ENCODE measurements at places on chromosomes 13 and 19. TPM values are rescaled to one million over a fixed set of nuclear protein-coding genes. Genes with fewer than 3 reads are reported as not detected.
A peak's percentile ranks its signal among the peaks of the same experiment; 100 is the strongest.

Gene EPSTI1
- total RNA-seq, result 11.4 TPM

Gene PLIN5
- total RNA-seq, result not detected

DNA sequence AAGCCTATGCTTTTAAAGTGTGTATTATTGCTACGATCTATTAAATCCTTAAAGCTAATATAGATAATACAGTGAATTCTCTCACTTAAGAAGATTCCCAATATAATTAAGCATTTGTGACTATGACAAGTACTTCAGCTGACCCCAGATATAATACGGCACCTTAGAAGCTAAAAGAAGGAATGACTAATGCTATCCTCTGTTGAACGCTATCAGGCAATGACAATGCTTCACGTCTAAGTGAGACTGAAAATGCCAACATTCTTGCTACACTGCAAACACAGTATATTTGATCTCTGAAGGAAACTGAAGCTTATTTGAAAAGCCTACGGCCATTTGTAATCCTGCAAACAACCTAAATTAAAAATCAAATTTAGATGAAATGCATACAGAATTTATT is 19.7 kb downstream of the VWA8 start:
- DNase-seq, result no peak

DNA sequence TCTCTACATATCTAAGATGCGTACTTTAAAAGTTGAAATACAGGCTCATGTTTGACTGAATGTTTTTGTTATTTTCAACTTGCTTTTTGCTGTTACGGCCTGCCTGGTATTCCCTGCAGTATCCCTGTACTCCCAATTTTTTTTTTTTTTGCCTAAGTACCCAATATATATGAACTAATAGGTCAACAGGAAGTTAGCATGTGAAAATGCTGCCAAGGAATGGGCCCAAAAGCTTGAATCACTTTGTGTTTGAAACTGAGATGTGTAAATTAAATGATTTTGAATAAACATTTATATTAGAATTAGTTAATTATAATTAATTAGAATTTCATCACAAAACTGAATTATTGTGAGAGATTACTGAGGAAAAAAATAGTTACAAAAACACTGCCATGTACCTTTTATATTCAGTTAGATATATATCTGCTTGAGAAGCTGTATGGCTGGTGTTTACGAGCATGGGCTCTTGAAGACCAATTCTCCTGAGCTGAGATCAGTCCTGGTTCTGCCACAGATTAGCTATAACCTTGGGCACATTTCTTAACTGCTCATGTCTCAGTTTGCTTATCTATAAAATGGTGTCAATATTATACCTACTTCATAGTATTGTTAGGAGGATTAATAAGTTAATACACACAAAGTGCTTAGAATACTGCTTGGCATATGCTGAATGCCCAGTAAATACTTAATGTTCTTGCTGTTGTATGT is 16.0 kb downstream of the TDRD3 start:
- DNase-seq, result no peak

DNA sequence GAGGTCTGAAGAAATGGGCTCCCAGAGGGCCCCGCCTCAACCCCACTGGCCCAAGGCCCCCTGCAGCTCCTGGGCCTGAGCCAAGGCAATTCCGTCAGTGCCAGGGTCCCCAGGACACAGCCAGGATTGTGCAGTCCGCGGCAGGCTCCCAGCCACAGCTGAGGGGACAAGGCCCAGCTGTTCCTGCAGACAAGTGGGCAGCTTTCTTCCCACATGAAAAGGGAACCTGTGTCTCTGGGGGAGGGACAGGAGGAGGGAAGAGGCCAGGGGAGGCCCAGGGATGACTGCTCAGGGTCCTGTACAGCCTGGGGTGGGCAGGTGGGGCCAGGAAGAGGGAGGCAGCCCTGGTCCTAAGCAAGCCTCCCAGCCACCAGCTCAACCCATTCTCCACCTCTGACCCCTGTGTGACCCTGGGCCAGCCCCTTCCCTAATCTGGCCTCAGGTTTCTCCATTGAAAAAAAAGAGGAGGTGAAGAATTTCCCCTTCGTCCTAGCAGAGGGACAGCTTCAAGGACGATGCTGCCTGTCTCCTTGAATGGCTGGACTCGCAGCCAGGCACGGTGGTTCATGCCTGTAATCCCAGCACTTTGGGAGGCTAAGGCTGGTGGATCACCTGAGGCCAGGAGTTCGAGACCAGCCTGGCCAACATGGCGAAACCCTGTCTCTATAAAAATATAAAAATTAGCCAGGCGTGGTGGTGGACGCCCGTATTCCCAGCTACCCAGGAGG is 20.5 kb upstream of the VSTM2B start:
- no peak for DNase-seq

DNA sequence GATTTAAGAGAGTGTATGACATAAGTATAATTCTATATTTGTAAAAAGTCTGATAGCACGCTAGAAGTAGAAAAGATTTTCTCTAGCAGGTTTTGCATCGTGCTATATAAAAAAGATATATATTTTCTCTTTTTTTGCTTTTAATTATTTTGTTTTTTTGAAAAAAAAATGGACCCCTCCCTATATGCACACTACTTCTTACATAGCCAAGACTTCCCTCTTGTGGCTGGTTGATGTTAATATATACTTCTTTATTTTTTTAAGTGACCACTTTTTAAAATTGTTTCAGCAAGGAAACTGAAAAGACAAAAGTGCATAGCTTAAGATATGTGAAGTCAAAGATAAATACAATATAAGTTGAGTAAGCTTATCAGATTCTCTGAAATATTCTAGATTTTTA is 1202.8 kb downstream of the DIAPH3 start:
- DNase-seq, result peak; percentile 47

Data from Karpas-422 (cell line).